ENCODE measurements at places on chromosomes 2 and 18.
A peak's percentile ranks its signal among the peaks of the same experiment; 100 is the strongest.

DNA sequence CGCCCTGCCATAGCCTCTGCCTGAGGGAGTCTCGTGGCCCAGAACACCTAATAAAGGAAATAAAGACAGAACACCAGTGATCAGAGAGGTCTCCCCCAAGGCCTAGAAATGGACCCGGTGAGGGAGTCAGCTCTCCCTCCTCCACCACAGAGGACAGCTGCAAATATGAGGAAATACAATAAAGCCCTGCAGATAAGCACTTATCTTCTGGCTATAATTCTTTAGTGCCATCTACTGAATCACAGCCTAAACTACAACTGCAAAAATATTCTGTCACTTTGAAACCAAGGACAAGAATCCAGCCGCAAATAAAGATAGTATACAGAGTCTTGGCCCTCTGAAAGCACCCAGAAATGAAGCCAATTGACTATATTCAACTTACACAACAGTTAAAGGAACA lies 42.4 kb upstream of the TACR1 start:
- no peak for DNase-seq

DNA sequence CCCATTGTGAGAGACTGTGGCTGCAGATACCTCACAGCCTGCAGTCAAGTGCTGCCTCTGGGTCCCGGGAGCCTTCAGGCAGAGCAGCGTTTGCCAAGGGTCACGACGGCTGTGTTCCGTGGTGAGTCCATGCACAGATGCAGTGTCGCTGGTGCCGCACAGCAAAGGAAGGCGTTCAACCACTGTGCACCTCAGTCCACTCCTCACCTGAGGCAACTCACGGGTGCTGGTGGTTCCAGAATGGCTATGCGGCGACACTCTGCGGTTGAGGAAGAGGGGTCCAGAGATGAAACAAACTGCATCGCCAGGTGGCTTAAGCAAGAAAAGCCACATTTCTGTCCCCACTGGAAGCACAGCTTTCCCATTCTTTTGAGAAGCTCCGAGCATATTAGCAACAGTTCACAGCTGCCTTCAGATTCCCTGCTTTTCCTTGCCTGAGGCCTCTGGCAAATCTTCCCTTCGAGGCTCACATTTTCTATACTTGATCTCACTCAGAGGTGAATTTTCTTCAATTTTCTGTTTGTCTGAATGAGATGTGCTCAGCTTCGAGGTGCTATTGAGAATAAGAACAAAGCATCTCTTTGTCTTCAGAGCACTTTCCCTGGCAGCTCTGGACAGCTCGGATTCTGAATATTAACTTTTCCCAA lies 208.8 kb upstream of the TWIST2 start:
- DNase-seq = no peak

GRCh38 chr2:86596118-86596517 lies 27.5 kb downstream of the RNF103 start:
- DNase-seq = no peak

- DNase-seq = no peak
Observed at GRCh38 chr18:35513181-35513936, 15.6 kb upstream of the INO80C start.

DNA sequence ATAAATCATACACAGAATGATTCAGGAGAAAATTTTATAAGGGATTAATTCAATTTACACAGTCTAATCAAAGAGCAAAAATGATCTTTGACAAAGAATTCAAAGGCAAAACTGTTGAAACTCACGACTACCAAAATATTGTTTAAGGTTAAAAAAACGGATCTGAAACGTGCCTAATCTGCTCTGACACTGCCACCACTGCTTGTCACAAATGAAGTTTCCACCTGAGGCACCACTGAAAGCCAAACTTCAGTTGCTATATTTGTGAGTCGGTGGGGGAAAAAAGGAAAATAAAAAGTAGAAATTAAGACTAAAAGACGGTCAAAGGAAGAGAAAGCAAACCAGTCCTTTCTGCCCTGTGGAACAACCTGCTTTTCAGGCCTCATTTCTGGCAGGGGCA lies 140.6 kb upstream of the DNMT3A start:
- DNase-seq = no peak

DNA sequence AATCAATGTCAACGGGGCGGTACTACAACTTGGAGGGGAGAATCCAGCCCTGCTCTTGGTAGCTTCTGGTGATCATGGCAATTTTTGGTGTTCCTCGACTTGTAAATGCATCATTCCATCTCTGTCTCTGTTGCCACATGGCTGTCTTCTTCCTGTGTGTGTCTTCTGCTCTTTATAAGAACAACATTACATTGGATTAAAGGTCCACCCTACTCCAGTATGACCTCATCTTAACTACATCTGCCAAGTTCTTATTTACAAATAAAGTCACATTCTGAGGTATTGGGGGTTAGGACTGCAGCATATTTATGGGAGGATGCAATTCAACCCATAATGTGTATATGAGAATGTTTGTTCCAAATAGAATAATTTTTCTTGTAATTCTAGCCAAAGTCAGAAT lies 28.8 kb upstream of the FIGN start:
- no peak for DNase-seq

- peak; percentile 9 for DNase-seq
Observed at GRCh38 chr2:19955544-19956422, 34.1 kb downstream of the WDR35 start.

DNA sequence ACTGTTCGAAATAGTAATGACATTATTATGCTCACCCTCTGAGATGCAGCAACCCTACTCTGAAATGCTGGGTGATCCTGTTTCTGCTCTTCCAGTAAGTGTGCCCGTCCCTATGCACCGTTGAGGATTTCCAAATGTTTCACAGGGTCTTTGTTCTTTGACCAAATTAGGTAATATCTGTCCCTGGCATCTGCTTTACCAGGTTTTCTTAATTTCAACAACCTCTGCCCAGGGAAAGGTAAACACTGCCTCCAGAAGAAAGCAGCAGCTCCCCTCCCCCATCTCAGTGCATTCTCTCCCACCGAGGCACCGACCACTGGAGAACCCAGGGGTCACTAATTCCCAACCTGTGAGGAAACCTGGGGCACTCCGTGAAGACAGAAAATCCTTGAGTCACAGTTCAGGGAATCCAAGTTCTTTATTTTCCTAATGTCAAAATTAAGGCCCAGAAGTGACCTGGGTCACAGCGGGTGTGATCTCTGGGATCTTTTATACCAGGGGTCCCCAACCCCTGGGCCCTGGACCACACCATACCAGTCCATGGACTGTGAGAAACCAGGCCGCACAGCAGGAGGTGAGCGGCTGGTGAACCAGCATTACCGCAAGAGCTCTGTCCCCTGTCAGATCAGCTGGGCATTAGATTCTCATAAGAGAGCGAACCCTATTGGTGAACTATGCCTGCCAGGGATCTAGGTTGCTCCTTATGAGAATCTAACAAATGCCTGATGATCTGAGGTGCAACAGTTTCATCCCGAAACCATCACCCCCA lies 1.2 kb upstream of the GRB14 start:
- no peak for DNase-seq

DNA sequence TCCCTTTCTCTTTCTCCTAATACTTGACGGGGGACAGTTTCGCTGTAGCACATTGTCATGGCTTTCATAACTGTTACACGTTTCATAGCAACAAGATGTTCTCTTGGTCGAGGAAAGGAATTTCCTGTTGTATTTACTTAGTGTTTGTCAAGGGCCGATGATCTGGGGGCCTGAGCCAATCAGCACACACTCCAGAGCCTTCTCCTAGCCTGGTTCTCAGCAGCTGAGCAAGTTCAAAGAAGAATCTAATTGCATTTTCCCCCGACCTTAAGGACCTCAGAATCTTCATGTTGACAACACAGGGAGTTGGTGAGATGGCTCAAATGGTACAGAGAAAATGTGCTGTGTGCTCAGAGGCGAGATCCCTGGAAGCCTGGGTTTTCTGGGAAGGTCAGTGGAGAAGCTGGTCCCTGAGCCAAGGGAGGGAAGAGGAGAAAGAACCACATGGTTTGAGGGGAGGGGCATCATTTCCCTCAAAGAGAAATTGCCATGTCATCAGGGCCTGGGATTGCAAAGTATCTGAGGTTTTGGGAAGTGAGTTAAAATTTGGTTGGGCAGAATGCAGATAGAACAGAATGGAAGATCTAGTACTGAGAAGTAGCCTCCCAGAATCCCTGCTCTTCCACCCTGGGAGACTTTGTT lies 76.9 kb upstream of the AGAP1 start:
- DNase-seq = no peak

- no peak for DNase-seq
Observed at GRCh38 chr2:207357216-207357615, 172.5 kb upstream of the CREB1 start.

All from stimulated activated CD8-positive, alpha-beta memory T cell treated with anti-CD3 and anti-CD28 coated beads, Interleukin-15, amount 100 ng/mL, for 48 hours (primary cell).